Tibial nerve (tissue), 4 donors: ENCODE measurements at places on chromosomes 5 and 9.
A peak's percentile ranks its signal among the peaks of the same experiment; 100 is the strongest.

DNA sequence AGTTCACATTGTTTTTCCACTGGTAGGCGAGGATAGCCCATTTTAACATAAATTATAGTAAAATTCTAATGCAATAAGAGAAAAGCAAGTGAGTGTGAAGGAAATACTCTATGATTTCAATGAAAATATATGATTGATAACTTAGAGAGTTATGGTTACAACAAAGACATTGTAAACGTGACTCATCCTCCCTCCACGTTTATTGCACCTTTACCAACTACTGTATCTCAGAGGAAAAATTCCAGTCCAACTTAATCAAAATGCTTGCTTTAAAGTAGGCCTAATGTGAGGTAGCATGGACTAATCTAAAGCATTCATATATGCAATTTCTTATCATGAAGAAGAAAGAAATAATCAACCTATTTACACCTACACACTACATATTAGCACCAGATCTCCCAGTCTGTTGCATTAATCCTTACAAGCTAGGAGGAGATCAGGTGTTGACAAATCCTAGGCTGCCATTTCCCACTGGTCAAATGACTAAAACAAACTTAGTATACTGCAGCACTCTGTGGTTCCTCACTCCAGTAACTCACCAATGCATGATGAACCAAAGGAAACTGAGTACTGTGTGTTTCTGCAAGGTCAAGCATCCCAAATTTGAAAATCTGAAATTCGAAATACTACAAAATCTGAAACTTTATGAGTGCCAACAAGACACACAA is 41.7 kb downstream of the ECPAS start:
- no peak for DNase-seq

GRCh38 chr5:53913941-53914340 is 353.5 kb downstream of the NDUFS4 start:
- no peak for DNase-seq

DNA sequence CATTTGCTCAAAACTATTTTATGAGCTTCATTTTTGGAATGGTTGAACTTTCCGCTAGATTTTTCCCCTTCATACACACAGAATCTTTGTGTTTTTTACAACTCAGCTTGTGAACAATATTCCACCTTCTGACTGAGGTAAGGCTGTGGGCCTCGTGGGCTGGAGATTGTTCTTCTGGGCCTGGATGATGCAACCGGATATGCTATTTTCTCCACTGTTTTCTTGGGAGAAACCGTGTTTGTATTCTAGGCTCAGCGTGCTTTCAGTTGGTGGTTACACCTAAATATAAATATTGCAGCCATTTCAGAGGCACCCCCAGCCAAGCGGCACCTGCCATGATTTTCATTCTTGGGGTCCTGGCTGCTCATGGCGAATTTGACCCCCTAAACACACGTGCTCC is 55.2 kb downstream of the IRX1 start:
- no peak for DNase-seq

GRCh38 chr5:168620807-168621206 is 41.6 kb upstream of the PANK3 start:
- DNase-seq = no peak

GRCh38 chr9:137878146-137878941 is 762 bp downstream of the CACNA1B start:
- no peak for DNase-seq

GRCh38 chr5:111930449-111930848 is 173.5 kb upstream of the NREP start:
- DNase-seq = no peak

DNA sequence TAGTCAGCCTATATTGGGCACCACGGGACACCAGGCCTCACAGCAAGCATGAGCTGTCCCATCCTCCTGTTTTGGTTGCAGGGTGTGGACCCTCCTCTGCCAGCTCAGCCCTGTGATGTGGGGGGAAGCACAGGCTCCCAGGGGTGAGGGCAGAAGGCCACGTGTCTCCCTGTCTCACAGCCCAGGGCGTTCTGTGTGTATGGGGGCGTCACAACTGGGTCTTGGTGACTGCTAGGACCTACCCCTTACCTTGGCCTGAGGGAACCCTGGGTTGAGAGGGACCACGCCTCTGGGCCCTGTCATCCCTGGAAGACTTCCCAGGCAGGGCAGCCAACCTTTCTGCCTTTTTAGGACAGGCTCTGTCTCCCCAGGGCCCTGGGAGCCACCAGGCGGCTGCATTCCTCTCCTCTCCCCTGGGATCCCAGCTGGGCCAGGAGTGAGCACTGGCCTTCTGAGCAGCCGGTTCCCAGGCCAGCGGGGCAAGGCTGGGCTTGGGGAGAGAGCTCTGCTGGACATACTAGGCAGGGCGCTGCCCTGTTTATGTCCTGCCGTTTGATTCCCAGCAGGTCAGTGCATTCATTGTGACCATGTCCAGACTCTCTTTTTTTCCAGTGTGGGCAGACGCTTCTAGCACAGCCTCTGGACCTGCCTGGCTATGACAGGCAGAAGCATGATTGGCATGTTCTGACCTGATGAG is 97.4 kb downstream of the DAB2IP start:
- no peak for DNase-seq

DNA sequence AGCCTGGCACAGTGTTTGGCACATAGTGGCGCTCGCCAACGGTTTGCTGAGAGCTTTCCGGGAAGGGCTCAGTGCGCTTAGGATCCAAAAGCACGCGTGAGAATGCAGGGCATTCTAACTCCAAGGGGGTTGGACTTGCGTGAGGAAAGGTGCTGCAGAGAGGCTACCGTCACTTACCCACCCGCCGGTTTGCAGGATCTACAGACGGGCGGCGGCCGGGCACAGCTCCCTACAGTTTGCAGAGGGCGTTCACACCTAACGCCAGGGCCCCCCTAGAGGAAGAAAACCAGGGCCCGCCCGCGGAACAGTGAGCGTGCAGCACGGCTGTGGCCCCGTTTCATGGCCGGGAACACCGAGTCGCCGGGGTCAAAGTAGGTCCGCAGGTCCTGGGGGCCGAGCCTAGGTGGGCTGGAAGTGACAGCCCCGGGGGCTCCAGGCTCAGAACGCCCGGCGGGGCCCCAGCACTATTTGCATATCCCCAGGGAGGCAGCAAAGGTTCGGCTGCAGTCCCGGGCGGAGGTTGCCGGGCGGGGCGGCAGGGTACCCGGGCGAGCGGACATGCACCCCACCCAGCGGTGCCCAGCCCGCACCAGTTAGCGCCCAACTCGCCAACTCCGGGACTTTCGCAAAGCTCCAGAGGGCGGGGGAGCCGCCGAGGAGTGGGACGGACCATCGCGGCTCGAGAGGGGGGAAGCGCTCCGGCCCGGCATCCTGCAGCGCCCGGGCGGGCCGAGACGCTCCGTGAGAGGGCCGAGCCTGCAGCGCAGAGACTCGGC is 526 bp upstream of the GALNT10 start:
- peak; percentile 64 for DNase-seq

DNA sequence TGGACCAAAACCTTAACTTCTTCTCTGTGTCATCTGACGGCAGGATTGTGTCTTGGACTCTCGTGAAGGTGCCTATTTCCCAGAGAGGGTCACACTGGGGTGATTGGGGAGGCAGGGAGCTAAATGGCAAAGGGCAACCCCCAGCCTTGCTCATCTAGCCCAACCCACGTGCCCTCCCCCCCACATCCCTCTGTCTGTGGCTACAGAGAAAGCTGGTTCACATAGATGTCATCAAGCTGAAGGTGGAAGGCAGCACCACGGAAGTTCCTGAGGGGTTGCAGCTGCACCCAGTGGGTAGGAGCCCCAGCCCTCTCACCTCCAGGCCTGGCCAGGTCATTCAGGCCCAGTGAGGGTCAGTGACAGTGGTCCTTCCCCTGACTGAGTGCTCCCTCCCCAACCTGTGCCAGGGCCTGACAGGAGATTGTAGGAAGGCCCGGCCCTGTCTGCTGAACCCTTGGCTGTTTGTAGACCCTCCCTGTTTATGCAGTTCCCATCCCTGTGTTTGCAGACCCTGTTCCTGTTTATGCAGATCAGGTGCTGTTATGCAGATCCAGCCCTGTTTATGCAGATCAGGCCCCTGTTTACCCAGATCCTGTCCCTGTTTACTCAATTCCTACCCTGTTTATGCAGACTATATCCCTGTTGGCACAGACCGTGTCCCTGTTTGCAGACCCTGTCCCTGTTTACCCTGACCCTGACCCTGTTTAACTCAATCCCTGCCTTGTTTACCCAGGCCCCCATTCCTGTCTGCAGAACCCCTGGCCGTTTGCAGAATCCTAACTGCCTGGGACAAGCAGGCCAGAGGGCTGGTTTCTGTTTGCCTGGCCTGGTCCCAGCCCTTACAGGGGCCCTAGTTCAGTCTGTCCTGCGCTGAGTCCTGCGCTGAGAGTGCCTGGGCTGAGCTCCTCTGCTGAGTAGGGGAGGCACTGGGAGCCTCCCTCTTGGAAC is 10.4 kb downstream of the ENHO start:
- DNase-seq = no peak

DNA sequence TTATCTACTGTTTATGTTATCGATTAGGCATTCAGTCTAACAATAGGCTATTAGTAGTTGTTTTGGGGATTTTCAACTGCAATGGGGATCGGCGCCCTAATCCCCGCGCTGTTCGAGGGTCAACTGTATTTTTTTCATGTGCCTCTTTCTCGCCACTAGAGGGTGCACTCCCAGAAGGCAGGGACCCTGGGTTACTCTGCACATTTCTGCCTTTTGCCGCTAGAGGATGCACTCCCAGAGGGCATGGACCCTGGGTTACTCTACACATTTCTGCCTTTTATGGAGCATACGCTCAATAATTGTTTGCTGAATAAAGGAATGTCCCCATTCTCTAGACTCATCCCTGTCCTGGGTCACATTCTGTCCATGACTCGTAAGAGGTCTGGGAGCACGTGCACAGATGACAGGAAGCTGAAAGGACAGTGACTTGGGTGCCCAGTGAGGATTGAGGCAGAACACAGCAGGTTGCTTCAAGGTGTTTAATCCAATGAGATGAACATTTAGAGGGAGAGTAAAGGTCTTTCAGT is 27.9 kb upstream of the RECK start:
- DNase-seq = peak; percentile 25

DNA sequence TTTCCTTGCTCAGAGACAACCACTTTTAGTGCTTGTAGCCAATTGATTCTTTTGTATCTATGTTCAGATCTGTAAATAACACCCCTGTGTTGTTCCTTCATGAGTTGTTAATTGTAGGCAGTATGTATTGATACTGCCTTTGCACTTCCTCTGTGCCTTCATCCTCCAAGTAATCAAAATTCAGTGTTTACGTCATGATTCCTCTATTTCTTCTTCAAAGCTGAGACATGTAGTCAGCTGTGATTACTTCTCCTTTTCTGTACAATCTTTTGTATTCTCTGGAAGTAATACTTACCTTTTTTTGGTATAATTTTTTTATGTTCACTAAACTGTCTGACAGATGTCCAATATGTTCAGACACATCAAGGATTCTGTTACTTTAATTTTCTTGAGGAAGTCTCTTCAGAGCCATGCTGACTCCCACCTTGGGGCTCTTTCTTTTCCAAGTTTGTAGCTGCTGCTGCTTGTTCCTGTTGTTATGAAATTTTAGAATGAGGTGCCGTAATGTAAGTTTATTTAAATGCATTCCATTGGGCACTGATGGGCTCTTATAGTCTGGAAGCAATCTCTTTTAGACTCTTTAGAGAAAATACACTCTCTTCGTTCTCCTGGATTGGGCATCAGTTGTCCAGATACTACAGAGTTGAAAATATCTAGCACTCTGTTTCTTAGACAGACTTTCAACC is 30.5 kb upstream of the LRRC70 start:
- DNase-seq = no peak

DNA sequence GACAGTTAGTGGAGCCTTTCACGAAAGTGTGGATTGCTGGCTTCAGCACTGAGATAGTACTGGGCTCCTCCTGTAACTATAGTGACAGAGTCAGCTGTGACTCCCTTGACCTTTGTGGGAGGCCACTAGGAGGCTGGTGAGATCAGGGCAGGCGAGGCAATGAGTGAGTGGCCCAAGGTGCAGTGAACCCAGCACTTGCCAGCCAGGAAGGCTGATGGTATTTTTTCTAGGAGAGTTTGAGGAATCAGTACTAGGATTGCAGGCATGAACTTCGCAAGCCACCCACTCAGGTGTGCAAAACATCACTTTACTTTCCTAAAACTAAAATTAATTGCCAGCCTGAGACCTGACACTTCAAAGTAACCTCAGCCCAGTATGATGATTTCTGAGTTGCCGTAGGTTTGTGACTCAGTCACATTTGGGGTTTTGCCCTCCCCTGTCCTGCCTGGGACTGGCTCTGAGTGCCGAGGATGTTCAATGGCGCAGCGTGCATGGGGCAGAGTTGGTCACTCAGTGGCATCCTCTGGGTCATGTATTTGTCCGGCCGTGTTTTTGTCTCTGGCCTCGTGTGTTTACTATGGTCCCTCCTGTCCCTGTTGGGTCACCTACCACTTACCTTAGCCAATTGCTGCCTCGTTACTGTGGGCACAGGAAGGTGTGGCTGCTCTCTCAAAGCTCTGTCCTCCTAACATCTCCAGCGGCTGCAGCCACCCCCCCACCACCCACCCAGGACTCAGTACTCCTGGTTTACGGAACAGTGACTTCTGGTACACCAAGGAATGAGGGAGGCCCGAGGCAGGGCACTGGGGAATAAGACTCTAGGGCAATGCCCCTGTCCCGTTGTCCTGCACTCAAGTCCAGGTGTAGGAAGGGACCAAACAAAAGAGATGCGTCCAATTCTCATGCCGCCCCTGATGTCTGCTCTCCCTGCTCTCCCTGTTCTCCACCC is 67.2 kb downstream of the IL31RA start:
- no peak for DNase-seq

GRCh38 chr5:90338712-90339372 is 70.7 kb downstream of the CETN3 start:
- DNase-seq = no peak

DNA sequence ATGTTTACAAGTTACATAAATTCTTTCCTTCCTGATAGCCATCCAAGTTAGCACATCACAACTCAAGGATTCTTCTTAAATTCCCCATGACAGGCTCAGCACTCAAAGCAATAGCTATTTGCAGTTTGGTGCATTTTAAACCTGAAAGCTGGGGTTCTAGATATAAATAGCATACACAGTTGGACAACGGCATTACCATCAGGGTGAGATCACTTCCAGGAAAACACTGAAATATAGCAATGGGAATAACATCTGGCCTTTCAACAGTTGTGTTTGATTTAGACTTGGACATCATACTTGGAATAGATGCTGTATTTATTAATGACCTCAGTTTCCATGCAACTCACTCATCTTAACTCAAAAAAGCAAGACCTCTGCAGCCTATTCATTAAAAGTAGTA is 24.7 kb upstream of the LECT2 start:
- DNase-seq = no peak

DNA sequence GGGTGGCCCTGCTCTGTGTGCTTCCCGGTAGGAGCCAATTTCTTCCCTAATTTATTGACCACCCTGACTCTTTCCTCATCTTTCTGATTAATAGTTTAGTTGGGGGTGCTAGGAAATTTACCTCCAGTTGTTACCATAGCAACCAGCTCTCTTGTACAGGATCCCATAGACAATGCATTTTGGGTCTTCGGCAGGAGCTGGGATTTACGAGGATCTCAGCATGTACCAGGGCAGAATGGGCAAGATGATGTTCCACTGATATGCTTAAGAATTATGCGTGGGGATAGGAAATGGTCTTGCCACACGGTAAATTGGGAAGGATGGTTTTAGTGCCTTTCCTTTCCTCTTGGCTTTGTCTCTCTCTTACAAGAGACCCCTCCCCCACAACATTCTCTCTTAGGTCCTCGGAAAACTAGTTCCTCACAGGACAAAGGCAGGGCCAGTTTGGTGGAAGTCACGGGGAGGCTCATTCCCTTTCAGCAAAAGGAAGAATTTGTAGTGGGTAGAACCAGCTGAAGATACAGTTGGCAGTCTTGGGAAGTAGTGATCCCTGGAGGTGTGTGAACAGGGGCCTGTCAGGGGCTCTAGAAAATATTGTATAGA is 133.4 kb upstream of the SHB start:
- no peak for DNase-seq
